Mucosa of descending colon (tissue), 3 donors: ENCODE measurements at places on chromosomes 3 and 15. TPM values are rescaled to one million over a fixed set of nuclear protein-coding genes. Genes with fewer than 3 reads are reported as not detected.

- DNase-seq: no peak
Observed at GRCh38 chr3:110362751-110363150, 708.9 kb upstream of the NECTIN3 start.

DNA sequence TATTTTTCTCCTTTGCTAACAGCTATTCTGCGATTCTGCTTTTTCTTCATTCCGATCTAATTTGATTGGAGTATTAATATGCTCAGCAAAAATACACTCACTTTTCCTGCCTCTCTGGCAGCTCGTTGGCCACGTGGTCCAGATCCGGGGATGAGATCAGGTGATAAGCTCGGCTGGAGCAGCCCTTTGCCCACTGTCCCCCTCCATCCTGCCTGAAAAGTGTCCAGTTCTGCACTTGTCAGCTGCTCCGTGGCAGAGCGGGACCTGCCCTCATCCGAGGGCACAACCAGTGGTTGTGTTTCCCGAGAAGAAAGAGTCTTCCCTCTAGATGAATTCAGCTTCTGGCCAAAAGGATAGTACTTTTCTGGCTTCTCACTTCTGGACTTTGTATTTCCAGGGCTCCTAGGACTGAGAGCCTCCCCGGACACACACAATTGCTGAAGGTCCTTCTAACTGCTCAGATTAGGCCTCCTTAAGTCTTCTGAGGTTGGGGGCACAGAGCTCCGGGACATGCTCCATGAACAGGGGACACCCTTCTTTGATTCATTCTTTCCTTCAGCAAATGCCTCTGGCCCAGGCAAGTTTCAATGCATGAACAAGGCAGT, 103.9 kb upstream of the ALDH1A3 start:
- DNase-seq: no peak

DNA sequence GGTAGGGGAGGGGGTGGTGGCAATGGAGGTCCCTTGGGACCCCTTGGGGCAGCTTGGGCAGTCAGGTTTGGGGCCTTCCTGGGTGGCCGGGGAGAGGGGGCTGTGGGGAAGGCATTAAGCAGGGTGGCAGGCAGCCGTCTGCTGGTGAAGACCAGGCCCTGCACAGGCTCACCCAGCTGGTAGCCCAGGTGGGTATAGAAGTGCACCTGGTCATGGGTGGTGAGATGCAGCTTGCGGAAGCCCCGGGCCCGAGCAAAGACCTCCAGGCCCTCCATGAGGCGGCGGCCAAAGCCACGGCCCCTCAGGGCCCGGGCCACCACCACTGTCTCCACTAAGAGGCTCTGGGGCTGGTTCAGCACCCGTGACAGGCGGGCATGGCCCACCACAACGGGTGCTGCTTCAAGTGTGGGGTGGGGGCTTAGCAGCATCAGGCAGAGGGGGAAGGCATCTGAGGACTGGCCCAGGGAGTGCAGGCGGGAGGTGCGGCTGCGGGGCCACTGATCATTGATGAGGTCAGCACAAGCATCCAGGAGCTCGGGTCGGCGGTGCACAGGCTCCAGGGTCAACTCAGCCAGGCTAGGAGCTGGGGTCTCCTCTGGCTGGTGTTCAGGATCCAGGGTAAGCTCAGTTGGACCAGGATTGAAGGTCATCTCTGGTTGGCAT, 2.4 kb downstream of the HYAL3 start:
- DNase-seq: peak; percentile 39

GRCh38 chr3:181317508-181317907, 328.0 kb upstream of the DNAJC19 start:
- DNase-seq: no peak

- no peak for DNase-seq
Observed at GRCh38 chr15:100100926-100101325, 240.8 kb downstream of the ADAMTS17 start.

DNA sequence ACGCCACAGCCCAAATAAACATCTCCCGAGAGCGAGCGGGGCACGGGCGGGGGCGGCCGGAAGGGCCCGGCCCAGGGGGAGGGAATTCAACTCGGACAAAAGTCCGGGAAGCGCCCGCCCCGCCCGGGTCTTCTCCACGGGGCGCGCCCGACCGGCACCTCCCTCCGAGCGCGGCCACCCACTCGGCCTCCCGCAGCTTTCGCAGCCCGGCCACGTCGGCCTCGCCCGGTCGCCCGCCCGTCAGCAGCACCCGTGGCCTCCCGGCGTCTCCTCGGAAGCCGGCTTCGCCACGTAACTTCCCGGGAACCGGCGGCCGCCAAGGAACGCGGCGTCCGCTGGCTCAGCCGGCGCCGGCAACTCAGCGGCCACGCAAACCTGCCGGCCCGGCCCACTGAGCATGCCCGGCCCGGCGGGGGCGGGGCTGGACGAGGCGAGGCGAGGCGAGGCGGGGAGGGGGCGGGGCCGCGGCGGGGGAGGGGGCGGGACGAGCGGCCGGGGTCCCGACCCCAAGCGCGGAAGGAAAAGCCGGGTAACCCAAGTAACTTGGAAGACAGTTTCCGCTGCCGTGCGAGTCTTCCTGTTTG, at the start of gene TJP1:
Gene TJP1 (minus strand): TSS at position 369 of the 584 bp plus-strand sequence. CDS start 440 bp downstream, outside the sequence.
- DNase-seq: peak; percentile 79

DNA sequence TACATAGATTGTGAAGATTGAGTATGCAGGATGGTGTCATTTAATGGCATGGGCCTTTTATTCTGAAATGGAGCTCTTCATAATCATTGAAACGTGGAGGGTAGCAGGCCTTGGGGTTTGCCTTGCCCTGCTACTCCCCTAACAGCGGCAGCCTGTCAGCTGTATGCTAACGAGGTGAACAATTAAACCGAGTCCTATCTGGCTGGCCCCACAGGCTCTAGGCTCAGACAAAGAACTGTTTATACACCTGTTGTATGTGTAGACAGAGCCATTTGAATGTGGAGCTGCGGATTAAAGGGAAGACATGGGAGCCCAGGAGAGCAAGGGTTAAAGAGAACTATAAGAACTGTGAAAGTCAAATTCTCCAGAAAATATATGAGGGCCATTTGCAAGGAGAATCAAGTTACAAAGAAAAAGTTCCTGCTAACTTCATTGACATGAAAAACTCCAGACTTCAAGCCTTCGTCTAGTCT, 116.7 kb upstream of the CGNL1 start:
- peak; percentile 36 for DNase-seq

DNA sequence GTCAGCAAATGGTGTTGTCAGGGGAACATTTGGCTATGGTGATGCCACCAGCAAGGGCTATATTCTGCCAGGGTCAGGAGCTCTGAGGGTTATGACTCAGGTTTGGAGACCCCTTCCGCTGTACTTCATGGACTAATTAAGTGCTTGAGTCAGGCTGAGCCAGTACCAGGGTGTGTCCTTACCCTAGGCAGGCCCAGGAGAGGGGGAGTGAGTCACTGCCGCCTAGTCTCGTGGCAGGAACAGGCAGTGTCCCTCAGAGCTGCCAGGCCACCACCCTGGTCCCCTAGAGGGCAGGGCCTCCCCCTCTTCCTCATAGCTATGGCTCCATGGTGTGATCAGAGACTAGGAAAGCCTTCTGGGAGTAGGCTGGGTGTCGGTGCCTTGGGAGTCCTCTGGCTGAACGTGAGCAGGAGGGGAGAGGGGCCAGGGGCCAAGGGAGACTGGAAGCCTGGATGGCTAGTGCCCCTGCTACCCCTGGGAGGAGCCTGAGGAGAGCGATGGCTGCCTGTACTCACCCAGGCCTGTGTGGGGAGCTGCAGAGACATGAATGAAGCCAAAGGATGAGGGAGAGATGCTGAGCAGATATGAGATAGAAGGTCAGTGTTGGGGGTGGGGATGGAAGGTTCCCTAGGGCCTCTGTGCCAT, 10.6 kb downstream of the MAPKAPK3 start:
- DNase-seq: no peak

DNA sequence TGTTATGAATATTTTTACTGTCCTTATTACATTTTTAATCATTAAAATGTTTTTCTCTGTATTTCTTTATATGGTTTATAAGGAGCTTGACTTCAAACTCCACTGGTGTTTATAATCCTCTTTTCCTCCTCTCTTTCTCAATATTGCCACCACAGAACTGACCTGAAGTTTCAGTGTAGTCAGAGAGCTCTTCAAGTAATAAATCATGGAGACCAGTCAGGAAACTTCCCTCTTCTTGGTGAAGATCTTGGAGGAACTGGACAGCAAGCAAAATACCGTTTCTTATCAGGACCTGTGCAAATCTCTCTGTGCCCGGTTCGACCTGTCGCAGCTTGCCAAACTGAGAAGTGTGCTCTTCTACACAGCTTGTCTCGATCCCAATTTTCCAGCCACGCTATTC, 23.8 kb downstream of the MINAR1 start:
- no peak for DNase-seq

DNA sequence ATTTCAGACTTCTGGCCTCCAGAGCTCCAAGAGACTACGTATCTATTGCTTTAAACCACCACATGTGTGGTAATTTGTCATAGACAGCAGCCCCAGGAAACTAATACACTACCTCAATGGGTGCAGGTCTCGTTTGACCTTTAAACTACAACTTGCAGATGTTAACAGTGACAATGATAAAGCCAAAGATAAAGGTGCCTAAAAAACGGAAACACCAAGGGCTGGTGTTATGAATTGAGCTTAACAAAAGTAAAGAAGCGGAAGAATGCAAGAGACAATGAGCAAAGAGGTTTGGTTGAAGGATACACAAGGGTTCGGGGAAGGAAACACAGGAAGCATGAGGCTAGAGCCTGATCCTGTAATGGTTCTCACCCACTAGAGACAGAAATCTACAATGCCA, 50.8 kb downstream of the RFTN1 start:
- DNase-seq: no peak

- DNase-seq: no peak
Observed at GRCh38 chr15:40695469-40695890, 506 bp downstream of the RAD51 start.

ETV5 gene
- total RNA-seq: 3.3 TPM

CLDN16 gene
- total RNA-seq: not detected

RYR3 gene
- total RNA-seq: 0.84 TPM

CIP2A gene
- 4.5 TPM for total RNA-seq

CATSPER2 gene
- 10.8 TPM for total RNA-seq

FGF7 gene
- 13.4 TPM for total RNA-seq

SLC22A13 gene
- total RNA-seq: 0.84 TPM

FES gene
- 7.9 TPM for total RNA-seq

CCDC50 gene
- total RNA-seq: 89.8 TPM

CRABP1 gene
- 0.67 TPM for total RNA-seq
